NCI-H146 (cell line): ENCODE measurements at places on chromosomes 3 and 15.

DNA sequence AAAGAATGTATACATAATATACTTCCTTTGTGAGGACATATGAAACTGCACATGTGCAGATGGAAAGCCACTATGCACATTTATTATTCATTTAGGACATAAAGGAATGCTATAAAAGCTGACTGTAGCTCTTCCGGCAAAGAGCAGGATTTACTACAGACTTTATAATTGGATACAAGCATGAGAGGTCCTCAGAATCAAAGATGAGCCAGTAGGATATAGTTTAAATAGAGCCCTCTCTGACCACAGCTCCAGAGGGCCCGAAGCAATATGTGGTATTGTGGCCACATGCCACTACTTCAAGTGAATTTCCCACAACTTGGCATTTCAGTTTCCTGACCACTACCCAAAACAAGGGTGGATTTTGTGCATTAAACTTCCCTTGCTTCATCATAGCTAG, 140.9 kb downstream of the ATP8B4 start:
- no peak for DNase-seq

GRCh38 chr15:80429964-80430363, 25.8 kb downstream of the ARNT2 start:
- no peak for DNase-seq

GRCh38 chr15:42404461-42405235, 45.3 kb downstream of the CAPN3 start:
- no peak for DNase-seq

- DNase-seq: no peak
Observed at GRCh38 chr3:47663630-47664240, 85.1 kb upstream of the CSPG5 start.

GRCh38 chr15:83276661-83277060, 7.8 kb downstream of the BNC1 start:
- DNase-seq: no peak

DNA sequence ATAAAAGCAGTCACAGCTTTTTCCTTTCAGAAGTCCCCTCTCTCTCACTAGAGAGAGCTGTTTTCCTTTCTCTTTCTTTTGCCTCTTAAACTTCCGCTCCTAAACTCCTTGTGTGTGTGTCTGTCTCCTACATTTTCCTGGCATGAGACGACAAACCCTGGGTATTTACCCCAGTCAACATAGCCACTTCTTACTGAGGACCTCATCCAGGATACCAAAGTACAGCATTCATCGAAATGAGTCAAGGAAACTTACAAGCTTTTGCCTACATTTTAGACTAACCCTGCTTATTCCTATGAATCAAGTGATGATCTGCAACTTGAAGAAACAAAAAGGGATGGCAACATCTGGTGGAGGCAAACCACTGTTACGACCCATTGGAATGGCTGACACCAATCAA, 16.7 kb downstream of the PATL2 start:
- no peak for DNase-seq

- DNase-seq: no peak
Observed at GRCh38 chr3:123163141-123163540, 38.6 kb upstream of the SEC22A start.
